ENCODE measurements at places on chromosomes 16 and 17.

GRCh38 chr17:59752922-59753321 lies 45.5 kb downstream of the VMP1 start:
- DNase-seq, result no peak

DNA sequence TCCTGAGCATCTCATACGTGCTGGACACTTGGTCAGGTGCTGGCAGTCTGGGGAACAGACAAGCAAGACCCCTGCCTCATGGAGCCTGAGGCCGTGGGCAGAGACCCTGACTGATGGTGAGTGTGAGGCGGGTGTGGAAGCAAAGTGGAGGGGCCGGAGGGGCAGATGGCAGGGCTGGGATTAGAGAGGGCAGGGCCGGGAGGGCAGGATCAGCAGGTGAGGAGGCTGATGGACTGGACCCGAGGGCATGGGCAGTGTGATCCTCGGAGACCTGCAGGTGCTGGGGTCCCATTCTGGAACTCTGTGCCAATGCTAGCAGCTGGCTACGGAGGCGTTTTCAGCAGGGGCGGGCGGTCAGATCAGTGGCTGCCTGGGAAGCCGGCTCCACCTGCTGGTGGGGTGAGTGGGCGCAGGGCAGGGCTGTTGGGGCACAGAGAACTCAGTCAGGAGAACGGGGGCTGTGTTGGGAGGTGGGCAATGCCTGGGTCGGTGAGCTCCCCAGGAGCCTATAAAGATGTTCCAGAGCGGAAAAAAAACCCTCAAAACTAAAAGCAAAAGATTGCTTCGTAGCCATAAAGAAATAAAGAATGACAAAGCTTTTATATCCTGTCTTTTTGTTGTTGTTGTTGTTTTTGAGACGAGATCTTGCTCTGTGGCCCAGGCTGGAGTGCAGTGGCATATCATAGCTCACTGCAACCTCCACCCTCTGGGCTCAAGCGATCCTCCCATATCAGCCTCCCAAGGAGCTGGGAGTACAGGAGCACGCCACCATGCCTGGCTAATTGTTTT lies 8.9 kb upstream of the C16orf74 start:
- DNase-seq, result no peak

GRCh38 chr16:53159781-53160436 lies 105.1 kb downstream of the CHD9 start:
- peak; percentile 14 for DNase-seq

- no peak for DNase-seq
These were observed 1.1 kb downstream of the MT1E start for GRCh38 chr16:56626685-56627084.

GRCh38 chr16:57092786-57093411 lies 516 bp downstream of the CPNE2 start:
- DNase-seq, result no peak

GRCh38 chr17:52957411-52957810 lies 798.9 kb upstream of the CA10 start:
- DNase-seq, result no peak

GRCh38 chr17:19542247-19542646 lies 8.6 kb downstream of the SLC47A1 start:
- no peak for DNase-seq

GRCh38 chr17:14359163-14360020 lies 58.5 kb downstream of the HS3ST3B1 start:
- no peak for DNase-seq

DNA sequence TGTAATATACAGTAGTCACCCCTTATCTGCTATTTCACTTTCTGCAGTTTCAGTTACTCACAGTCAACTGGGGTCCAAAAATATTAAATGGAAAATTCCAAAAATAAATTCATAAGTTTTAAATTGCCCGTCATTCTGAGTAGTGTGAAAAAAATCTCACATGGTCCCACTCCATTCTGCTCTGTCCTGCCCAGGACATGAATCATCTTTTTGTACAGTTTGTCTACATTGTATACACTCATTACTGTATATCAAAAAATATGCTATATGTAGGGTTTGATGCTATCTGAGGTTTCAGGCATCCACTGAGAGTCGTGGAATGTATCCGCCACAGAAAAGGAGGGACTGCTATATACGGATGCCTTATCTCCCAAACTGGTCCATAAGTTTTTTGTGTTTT lies 16.0 kb upstream of the APPBP2 start:
- DNase-seq, result no peak

DNA sequence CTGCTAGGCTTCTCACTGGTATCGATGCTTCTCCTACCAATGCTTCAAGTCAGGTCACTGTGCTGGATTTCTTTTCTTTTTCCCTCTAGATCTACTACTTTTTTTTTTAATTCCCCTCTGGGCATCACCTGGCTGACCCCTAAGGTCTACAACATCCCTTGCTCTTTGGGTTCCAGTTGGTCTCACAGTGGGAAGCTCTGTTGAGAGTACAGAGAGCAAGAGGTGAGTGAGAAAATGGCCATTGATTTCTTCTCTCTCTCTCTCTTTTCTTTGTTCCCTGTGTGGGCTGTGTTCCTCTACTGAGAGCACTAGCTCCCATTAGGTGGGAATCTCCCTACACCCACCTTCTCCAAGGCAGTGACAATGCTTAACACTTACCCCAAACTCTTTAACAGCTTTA lies 413.4 kb downstream of the KCNJ2 start:
- DNase-seq, result no peak

DNA sequence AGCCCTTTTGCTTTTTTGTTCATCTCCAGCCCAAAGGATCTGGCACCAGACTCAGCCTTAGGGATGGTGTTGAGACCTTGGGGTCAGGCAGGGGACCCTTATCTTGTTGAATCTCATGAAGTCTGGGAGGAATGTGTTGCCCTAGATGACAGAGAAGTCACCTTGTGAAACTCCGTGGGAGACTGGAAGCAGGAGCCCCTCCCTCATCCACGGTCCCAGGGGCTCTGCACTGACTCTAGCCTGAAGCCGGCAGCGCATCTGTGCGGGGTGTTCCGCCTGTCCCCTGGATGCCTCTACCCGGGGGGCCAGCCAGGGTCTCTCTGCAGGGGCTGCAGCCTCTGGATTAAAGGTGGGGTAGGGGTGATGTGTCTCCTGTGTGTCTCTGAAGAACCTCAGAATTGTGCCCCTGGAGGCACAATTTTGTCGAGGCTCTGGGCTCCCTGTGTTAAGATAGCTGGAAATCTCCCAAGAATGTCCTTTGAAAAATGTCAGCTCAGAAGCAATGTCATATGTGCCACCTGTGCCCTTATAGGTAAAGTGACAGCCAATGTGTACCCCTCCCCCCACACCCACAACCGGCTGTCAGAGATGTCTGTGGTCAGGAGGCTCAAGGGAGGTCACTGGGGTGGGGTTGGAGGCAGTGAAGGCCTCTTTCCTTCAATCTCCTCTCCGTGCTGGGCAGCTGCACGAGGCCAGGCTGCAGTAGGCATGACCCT lies 32.1 kb upstream of the CDC42EP4 start:
- DNase-seq, result no peak

GRCh38 chr17:61160204-61160603 lies 239.4 kb upstream of the TBX2 start:
- no peak for DNase-seq
